ENCODE measurements at places on chromosomes 1 and 21.

GRCh38 chr1:100422065-100422464, 69.8 kb downstream of the CDC14A start:
- no peak for DNase-seq

DNA sequence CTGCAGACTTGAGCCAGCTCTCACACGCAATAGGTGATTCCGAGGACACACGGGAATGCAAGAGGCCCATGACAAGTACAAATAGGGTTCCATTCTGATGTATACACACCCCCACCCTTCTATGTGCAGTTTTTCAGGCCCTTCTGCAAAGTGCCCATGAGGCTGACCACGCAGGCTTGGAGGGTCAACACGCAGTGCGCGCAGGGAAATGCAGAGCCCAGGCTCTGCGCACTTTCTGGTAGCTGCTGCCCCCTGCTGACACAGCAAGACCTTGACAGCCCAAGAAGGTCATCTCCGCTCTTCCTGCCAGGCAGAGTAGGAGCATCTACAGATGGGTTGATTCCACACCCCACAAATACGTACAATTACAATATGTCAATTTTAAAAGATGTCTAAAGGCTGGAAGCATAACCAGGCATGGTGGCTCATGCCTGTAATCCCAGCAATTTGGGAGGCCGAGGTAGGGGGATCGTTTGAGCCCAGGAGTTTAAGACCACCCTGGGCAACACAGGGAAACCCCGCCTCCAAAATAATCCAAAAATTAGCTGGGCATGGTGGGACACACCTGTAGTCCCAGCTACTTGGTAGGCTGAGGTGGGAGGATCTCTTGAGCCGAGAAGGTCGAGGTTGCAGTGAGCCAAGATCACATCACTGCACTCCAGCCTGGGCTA, 18.5 kb downstream of the SH3BP5L start:
- peak; percentile 48 for DNase-seq

GRCh38 chr21:33246506-33246905, 16.8 kb downstream of the IFNAR2 start:
- no peak for DNase-seq

DNA sequence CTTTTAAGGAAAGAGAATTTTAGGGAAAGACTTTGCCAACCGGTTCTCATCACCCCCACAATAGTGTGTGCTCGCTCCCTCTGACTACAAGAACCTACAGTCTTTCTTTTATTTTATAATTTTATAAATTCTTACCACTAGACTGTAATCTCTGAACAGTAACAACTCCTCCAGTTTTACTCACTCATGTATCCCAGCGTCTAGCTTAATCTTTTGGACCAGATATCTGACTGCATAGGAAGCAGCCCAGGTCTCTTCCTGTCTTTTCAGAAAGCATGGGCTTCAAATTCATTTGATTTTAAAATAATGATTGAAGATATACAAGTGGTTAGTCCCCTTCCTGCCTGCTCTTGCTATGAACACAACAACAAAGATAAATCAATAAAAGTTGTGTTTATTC, 19.0 kb upstream of the DUSP10 start:
- no peak for DNase-seq

GRCh38 chr1:39509360-39510009, 18.0 kb downstream of the BMP8A start:
- DNase-seq = peak; percentile 49

DNA sequence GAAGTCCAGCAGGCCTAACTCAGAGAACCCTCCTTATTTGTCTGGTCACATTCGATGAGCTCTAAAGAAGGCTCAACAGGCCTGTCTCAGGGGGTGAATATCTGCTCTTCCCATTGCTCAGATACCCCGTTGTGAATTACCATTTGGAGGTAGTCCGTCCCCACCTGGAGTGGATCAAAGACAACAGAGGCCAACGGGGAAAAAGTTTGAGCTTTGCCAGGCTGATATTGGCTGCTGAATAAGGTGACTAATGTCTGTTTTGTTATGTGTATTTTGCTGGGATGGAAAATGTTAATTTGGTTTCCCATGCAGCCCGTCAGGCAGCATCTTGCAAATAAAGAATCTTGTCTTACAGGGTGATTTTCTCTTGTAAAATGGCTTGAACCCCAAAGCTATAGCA, 69.2 kb upstream of the EPS8L3 start:
- no peak for DNase-seq

DNA sequence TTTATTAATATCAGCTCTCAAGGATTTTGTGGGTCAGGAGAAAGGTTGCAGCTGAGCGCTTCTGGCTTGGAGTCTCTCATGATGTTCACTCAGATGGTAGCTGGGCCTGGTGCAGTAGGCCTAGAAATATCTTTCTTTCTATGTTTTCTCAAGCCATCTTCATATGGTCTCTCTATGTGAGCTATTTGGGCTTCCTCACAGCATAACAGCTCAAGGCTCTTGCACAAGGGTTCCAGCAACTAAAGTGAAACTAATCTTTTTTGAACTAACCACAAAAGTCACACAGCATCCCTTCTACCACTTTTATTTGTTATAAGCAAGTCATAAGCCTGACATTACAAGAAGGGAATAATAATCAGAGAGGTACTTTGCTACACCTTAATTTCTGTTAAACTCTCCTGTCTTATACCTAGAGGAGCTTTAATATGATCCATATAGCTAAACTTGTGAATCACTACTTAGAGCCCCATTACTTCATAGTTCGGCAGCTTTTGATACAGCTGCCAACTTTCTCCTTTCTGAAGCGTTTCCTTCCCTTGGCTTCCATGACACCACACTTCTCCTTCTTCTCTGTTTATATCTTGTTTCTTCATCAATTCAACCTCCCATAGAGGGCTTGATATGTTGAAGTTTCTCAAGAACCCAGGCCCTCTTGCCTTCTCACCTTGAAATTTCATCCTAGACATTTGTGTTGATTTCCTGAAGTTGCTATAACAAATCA, 720.2 kb downstream of the LTN1 start:
- DNase-seq = peak; percentile 40

GRCh38 chr1:48203287-48203900, 19.1 kb upstream of the SLC5A9 start:
- peak; percentile 21 for DNase-seq

- DNase-seq = no peak
Observed at GRCh38 chr1:2606396-2606880, 19.9 kb downstream of the PRXL2B start.

DNA sequence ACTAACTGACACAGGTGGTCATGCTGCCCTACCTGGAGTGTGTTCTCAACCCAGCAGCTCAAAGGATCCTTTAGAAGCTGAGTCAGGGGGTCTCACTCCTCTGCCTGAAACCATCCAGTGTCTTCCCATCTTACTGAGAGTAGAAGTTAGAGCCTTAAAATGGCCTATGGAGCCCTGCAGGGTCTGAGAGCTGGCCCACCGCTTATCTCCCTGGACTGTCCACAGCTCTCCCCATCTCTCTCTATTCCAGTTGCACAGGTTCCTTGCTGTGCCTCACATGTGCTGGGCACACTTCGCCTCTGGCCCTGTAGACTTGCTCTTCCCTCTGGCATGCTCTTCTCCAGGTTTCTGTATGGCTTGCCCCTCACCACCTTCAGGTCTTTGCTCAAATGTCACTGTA, 148.6 kb upstream of the CACNA1E start:
- DNase-seq = no peak

- peak; percentile 59 for DNase-seq
Observed at GRCh38 chr1:21508580-21509350, 458 bp upstream of the ALPL start.

DNA sequence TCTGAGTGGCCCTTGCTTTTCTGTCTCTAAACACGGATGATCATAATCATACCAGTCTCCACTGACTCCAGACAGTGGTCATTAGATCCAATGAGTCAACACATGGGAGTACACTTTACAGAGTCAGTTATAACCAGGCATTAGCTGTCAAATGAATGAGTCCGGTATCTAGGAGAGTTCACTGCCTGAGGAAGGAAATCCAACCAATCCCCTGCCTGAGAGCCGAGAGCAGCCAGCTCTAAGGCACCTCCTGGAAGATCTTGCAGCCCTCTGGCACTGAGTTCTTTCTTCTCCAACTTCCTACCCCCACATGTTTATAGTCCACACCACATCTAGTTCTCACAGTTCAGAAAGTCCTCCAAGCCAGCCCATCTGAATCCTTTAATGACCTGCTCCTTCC, 29.4 kb upstream of the RBM15 start:
- peak; percentile 91 for DNase-seq

DNA sequence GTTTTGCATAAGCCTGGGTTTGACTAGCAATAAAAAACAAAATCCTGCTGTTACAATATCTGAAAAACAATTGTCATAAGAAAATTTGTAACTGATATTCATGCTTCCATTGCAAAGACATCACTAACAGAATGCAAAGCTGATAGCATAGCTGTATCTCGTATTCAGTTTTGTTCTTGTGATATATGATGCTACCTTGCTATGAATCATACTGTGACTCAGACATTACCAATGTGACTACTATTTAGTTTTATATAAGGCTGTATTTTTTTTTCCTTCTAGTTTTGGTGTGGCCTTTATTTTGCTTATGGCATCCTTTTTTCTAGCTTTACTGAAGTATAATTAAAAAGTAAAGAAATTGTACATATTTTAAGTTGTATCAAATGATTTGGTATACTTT, 1381.8 kb downstream of the MRPL39 start:
- DNase-seq = no peak

GRCh38 chr1:9680091-9680490, 28.6 kb downstream of the PIK3CD start:
- no peak for DNase-seq

- peak; percentile 72 for DNase-seq
Observed at GRCh38 chr1:27563591-27564471, 40.1 kb downstream of the AHDC1 start.

DNA sequence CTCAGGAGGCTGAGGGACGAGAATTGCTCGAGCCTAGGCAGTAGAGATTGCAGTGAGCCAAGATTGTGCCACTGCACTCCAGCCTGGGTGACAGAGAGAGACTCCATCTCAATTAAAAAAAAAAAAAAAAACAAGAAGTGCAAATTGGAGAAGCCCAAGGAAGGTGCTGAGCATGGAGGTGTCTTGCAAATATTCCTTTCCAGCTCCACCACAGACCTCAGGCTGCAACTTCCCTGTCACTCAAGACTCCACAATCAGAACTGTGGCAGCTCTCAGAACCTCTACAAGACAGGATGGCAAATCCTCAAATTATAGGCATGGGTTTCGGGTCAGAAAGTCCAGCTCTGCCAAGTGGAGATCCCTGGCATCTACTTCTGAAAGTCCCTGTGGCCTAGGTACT, 104.4 kb upstream of the TIAM1 start:
- no peak for DNase-seq

- no peak for DNase-seq
Observed at GRCh38 chr1:233245191-233245765, 50.2 kb downstream of the PCNX2 start.

DNA sequence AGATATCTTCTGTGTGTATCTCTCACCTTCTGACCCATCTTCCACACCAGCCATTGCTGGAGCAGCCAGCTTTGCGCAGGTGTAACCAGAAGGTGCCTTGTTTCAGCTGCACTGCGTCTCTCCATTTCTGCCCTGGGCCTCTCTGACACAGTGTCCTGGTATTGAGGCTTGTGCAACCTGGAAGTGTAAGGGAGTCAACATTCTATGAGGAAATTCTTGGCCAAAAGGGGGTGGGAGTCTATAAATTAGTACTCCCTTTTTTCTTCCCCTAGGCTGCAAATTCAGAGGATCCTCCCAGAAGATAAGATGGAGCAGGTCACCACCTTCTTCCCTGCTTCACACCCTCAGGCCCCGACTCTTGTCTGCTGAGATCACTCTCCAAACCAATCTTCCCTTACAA, 109.1 kb downstream of the MRPS6 start:
- DNase-seq = no peak

- peak; percentile 56 for DNase-seq
Observed at GRCh38 chr1:147641695-147642592, 28.4 kb downstream of the ACP6 start.

GRCh38 chr21:33441489-33442477, 38.0 kb downstream of the TMEM50B start:
- peak; percentile 85 for DNase-seq

- no peak for DNase-seq
Observed at GRCh38 chr1:35873243-35873750, 9.7 kb upstream of the AGO1 start.

DNA sequence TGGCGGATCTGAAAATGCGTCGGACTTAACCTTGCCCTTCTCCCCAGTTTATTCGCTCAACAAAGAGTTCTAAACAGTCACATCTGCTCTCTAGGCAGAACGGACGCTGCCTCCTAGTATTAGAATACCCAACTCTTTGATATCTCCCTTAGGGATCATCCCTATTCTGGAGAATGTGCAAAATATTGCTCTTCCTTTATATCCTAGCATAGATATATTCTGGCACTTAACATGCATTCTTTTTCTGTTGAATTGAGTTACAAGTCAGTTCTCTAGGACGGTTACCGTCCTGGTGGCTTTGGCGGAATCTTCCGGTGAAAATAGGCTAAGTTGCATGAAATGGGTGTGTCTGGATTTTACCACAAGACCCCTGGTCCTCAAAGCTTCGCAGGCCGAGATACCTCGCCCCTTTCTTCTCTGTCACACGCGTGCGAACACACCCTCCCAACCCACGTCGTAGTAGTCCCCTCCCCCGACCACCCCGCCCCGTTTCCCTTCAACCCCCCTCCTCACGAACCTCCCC, 501 bp upstream of the DNAJC6 start:
- DNase-seq = no peak

DNA sequence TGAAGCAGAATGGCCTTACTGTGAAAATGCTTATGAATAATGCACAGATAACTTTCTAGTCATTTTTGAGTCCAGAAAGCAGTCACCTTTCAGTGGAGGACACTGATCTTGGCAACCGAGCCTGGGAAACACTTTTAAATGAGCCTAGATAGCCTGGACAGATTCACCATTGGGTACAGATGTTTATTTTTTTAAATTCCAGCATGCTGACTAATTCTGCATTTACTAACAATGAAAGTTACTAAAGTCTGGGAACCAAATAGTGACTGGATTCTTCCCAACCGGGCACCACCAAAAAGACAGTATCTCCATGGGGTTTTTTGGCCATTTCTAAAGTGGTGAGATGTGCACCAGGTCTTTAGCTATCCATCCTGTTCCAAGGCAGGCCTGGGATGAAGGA, 3.3 kb upstream of the FMOD start:
- peak; percentile 97 for DNase-seq

DNA sequence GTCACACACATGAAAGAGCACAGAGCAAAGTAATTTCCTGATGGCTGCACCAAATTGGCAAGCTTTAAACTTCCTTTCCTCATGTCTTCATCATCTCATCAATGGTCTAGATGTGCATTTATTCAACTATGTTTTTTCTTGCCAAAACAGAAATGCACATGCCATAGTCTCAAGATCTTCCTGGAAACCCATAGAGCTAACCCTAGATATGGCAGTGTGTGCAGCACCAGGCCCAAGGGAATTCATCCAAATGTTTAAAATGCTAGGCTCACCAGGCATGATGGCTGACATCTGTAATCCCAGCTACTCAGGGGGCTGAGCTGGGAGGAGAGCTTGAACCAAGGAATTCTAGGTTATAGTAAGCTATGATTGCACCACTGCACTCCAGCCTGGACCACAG, 31.2 kb upstream of the PALMD start:
- no peak for DNase-seq

DNA sequence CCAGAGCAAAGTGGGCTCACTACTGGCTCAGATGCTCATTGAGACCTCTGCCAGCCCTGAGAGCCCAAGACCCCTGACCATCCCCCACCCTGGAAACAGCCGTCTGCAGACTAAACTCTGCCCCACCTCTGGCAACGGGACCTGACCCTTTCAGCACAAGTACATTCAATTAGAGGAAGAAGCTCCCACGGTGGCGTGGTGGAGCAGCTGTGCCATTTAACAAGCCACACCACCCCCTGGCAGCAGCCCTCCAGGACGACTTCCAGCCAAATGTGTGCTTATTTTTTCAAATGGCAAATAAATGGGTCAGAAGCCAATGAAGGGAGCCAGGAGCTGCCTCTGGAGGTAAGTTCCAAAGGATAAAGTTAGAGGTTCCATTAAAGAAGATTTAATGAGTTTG, 226.7 kb downstream of the NPHP4 start:
- DNase-seq = no peak

Data from EH (cell line).